ENCODE measurements at places on chromosomes 3 and 15.

DNA sequence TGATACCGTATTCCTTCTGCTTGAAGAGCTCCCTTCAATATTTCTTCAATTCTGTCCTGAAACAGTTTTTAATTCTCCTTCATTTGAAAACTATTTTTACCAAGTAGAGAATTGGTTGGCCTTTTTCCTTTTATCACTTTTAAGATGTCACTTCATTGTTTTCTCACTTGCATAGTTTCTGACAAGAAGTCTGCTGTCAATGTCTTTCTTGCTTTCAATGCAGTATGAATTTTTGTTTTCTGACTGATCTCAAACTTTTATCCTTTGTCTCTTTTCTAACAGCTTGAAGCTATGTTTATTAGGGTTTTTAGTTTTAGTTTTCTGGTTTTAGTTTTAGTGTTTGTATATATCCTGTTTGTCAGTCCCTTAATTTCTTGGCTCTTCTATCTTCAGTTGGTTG lies 364.8 kb upstream of the TPRG1 start:
- DNase-seq, result peak; percentile 28

DNA sequence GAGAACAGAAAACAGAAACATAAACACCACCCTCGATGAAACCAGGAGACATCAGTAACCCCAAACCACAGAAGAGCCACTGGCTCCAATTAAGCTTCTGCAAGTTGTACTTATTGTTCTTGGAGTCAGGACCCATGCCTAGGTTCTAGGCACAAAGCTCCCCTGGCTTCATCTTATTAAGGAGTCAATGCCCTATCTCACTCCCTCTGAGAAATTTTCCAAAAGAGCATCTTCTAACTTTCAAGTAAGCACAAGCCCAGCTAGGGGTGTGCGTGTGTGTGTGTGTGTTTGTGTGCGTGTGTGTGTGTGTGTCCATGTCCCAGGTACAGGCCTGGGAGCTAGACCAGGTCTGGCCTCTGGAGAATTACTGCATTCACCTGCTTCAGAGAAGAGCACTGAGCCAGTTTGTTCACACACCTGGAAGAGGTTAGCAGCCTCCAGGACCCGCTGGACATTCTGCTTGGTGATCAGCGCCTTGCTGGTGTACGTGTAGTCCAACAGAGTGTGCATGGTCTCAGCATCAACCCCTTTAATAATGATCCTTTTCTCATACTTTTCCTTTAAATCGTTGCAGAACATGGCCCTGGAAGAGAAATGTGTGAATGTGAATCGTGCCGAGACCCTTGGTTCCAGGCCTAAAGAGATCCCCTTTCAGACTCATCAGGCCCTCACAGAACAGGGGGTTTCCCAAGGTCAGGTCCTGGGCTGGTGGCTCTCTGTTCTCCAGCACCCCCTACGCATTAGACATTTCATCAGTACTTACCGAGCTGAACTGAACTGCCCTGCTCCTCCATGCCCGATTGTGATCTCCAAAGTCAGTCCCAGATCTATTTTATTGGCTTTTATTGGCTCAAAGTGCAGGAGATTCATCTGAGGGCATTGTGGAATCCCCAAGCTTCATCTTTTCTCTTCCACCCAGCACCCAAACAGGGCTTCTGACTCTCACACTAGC lies 27.8 kb downstream of the KLHL6 start:
- peak; percentile 60 for DNase-seq

- DNase-seq, result no peak
These were observed 2.1 kb upstream of the BRPF1 start for GRCh38 chr3:9729419-9729818.

GRCh38 chr3:128607710-128608048 lies 42.9 kb downstream of the RPN1 start:
- no peak for DNase-seq

GRCh38 chr15:45790325-45790943 lies 155.6 kb downstream of the SQOR start:
- peak; percentile 74 for DNase-seq

DNA sequence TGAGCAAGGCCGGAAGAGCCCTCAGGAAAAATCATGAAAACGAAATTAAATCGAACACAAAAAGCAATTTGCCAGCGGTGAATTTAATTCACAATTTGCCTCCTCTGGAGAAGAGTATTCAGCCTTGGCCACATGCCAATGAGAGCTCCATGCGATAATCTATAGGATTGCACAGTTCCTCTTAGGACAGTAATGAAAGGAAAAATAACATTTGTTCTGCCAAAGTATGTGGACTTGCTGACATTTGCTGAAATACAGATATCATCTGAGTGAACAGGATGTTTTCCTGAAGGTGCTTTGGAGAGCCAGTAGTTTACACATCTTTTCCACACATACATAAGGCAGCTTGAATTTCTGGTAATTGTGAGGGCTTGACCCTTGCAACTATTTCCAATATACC lies 188.6 kb upstream of the PDZRN3 start:
- no peak for DNase-seq

DNA sequence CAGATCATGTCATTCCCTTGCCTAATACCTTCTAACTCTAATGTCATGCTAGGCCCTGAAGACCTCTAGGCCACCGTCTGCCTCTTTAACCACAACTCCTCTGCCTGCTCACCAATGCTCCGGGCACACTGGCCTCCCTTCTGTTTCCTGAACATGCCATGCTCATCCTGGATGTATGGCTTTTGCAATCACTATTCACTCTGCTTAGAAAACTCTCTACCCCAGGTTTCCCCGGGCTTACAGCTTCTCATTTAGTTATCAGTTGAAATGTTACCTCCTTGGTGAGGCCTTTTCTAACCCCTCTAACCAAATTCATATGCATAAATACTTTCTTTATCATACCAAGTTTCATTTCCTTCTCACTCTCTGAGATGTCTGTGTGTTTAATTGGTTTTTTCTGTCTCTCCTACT lies 727.8 kb upstream of the CFAP20DC start:
- no peak for DNase-seq

DNA sequence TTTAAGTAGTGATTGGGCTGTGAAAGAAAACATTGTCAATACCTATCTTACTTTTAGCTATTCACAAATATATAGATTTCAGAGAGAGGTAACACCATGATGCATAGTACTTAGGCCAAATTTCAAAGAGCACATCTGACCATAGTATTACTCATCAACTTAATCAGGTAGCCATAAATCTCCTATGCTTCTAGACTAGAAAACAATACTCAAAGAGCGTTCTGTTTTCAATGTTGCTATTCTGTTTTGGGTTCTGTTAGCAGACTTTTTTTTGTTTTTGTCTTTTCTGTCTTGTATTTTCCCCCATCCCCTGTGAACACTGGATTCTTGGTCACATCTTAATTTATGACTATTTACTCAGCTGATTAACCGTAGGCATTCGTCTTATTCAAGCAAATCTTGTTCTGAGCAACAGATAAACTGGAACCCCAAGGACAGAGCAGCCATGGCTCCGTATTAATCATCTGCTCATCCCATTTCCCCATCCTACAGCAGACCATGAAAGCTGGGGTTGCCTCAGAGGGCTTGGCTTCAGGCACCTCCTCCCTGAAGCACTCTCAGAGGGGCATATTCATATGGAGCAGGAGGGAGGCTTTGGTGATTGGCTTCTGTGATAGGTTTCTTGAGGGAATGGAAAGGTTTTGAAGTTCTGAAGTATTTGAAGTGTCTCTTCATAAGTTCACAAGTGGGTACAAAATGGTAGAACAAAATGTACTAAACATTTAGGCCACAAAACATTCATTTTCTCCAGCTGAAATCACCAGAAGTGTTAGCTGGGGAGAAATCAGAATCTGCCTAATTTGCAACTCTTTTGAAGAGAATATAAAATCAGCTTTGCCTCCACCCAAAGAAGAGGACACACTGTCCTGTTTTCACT lies 105.3 kb downstream of the TNIK start:
- no peak for DNase-seq

DNA sequence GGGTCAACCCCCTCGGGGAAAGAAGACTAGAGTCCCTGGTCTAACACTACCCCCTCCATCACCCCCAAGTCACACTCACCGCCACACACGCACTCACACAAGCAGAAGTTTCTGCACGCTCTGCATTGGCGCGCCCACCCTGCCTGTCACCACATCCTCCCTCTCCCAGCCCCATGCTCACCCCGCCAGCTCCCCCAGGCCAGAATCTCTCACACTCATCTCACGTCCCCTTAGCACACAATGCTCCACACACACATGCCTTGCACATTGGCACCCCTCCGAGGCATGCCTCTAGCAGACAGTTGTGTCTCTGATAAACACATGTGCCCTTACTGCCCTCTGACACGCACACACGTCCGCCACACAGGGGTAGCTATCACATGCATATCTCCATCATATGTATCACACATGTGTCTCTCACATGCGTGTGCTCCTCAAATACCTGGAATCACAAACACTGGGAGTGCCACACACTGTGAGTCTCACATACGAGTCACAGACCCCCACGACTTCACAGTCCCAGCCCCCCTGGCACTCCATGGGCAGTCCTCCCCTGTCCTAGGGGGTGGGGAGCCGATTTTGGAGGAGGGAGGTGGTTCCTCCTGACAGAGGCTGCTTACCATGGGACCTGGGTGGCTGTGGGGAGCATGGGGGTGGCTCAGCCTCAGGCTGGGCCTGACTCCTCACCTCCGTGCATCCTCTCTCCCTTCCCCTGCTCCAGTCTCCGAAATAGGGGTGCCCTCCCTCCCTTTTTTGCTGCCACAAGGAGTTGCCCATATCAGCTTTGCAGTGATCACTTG lies 898 bp downstream of the FBLN2 start:
- DNase-seq, result no peak

DNA sequence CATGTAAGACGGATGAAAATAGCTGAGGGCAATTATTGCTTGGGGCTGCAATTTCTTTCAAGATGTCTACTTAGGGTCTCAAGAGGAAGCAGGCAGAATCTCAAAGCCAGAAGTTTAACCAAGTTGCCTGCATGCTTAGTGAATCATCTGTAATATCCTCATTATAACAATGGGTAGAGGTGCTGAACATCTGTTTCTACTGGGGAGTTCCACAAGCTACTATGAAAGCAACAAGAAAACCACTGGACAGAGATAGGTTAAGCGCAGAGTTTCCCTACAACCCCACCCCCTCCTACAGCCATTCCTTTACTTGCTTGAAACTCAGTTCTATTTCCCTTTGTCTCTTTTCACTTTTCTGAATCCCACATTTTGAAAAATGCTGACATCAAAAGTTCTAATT lies 759.4 kb upstream of the GBE1 start:
- no peak for DNase-seq

GRCh38 chr15:64892847-64893403 lies 18.8 kb upstream of the ANKDD1A start:
- DNase-seq, result no peak

- no peak for DNase-seq
These were observed 65.1 kb upstream of the FAM3D start for GRCh38 chr3:58731673-58732072.

DNA sequence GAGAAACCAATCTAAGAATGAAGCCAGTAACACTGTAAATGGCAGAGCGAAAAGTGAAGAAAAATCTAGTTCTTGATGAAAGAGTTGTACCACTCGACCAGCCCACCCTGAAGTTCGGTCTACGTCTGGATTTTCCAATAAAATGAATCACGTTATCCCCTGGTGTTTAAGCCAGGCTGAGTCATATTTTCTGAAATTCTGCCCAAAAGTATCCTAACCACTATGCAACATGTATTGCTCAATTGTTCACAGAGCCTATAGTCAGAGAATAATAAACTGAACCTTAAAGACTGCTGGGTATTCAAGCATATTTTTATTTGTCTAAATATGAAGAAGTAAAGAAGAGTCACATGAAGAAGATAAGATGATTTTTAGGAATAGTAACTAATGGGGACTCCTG lies 245.7 kb downstream of the FGF12 start:
- DNase-seq, result no peak

- no peak for DNase-seq
These were observed 113.5 kb downstream of the CNTN3 start for GRCh38 chr3:74501007-74501406.

GRCh38 chr3:195570344-195570743 lies 13.4 kb downstream of the APOD start:
- peak; percentile 50 for DNase-seq

DNA sequence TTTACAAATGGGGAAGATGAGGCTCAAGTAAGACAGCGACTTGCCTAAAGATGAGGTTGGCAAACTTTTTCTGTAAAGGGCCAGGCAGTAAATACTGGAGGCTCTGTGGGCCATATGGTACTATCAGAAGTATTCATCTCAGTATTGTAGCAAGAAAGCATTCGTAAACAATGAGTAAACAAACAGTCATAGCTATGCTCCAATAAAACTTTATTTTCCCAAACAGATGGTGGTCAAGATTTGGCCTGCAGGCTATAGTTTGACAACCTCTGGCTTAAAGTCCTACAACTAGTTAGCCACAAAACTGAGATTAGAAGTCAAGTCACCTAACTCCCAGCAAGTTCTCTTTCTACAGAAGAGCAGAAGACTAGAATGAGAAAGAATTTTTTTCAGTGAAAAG lies 177.0 kb upstream of the NECTIN3 start:
- DNase-seq, result no peak

DNA sequence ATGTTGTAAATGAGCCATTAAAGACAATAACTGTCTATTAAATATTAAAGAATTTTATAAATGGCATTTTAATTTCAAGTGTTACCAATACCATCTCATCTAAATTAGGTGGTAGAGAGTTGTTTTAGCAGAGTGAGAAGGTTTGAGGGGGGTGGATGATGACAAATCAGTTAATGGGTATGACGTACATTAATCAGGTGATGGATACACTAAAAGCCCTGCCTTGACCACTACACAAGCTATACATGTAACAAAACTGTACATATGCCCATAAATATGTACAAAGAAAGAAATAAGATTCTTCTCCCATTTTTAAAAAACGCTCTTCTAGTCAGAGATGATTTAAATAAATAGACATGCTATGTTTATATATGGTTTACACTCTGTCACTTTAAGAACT lies 40.0 kb downstream of the TAFA4 start:
- no peak for DNase-seq

DNA sequence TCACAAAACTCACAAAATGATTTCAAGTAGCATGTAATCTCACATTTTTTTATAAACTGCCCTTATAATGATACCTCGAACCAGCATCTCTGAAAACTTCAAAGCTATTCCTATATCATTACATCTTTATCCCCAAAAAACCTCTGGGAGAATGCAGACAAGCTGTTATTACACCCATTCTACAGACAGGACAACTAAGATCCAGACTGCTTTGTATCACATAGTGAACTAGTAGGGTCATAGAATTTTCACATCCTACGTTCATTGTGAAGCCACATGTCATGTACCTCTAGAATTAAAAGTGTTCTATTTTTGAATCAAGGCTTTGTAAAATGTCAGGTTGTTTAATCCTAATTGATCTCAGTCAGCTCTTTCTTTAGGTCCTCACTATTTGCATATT lies 98.7 kb upstream of the RAP2B start:
- no peak for DNase-seq

Data from OCI-LY7 (cell line).